Activated CD4-positive, alpha-beta T cell treated with anti-CD3 and anti-CD28 coated beads for 4 hours (primary cell): ENCODE measurements at places on chromosomes 12 and 14.
A peak's percentile ranks its signal among the peaks of the same experiment; 100 is the strongest.

- DNase-seq, result no peak
Measured at GRCh38 chr12:47554046-47554653, 151.7 kb downstream of the RPAP3 start.

DNA sequence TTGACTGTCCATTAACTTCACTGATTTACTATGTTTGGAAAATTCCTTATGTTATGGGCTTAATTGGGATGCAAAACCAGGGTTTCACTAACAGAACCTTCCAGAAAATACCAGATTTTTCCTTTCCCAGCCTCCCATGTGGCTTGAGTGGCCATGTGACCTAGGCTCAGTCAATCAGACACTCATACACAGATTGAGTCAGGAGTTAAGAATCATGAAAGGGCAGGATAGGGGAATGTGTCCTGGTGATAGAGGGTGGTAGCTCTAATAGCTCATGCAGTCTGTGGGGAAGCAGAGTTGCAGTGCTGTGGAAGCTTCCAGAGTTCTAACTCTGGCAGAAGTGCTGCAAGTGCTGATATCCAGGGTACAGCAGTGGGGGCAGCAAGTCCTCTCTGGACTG, 134.1 kb upstream of the IFNG-AS1 start:
- no peak for DNase-seq

- DNase-seq, result no peak
Measured at GRCh38 chr12:3032770-3033538, 44.2 kb upstream of the TSPAN9 start.

GRCh38 chr12:109483346-109483745, 5.9 kb downstream of the UBE3B start:
- DNase-seq, result no peak

DNA sequence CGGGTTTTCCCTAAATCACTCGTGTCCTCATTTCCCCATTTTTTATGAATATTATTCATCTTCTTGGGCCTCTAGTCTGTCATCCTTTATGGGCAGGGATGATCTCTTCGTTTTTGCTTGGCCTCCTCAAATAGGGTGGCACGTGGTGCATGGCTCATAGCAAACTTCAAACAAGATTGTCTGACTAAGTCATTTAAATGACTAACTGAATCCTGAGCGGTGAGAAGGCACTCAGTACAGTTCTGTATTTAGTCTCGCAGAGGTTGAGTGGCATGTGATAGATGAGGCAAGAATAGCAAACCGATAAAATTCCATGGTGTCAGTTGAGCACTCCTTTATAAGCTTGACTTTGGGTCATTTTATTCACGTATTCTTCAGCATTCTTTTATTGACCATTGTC, 5.7 kb upstream of the JDP2 start:
- no peak for DNase-seq

DNA sequence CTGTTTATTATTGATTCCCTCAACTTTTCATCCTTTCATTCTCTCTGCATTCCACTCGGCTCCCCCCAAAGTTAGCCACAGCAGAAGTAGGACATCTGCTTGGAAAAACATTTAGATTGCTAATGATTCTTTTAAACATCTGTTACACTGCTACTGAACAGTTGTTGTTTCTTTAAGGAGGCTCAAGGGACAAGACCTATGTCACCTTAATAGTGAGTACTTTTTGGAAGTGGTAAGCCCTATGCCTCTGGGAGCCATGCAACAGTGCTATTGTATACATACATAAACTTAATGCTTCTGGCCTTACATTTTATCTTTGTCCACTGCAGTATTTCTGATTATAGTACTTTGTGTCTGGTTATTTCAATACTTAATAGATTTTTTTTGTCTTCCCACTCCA, 628.2 kb upstream of the FOXG1 start:
- DNase-seq, result no peak

GRCh38 chr12:14614704-14615121, 47.0 kb upstream of the PLBD1 start:
- no peak for DNase-seq

- no peak for DNase-seq
Measured at GRCh38 chr14:54739514-54739913, 163.1 kb downstream of the GCH1 start.

- DNase-seq, result no peak
Measured at GRCh38 chr12:110763583-110763982, 20.9 kb upstream of the PPP1CC start.

DNA sequence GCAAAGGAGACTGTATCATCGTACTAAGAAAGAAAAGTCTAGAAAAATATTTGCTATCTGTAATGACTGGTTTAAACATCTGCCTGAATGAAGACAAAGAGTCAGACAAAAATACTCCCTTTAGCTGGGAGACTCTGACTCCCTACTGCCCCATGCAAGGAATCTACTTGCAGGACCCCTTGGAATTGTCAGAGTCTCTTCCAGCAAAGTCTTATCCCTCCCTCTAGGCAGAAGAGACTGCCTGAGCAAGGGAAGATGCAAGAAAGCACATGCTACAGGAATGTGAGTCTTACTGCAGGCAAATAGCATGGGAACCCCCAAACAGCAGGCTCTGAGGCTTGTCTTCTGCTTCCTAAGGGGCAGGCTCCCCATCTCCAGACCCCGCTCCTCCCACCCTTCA, 154.0 kb downstream of the KCNA5 start:
- DNase-seq, result no peak

GRCh38 chr12:76080729-76081415, 3.6 kb downstream of the NAP1L1 start:
- no peak for DNase-seq

DNA sequence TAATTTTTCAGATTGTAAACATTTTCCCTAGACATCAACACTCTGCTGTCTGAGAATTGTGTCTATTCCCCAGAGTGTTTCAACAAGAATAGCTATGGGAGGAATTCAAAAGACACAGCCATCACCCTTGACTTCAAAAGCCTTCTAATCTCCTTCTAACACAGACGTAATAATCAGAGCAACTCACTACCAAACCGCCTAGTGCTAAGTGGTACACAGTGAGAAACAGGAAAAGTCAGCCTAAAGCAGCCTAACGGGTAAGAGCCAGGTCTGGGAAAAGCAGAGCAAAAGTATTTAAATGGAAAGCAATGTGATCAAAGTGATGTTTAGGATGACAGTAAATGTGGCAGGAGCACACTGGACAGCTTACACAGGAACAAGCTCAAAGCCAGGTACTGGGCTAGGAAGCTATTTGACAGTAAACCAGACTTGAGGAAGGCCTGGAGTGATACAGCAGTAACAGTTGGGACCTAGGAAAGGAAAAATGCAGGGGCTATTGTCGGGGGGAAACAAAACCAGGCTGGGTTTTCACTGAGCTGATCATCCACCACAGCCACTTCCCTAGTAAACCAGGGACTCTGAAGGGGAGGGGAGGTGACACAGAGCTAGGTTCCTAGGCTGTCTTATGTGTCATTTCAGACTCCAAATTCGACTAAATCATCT, 29.4 kb downstream of the CORO1C start:
- no peak for DNase-seq

- no peak for DNase-seq
Measured at GRCh38 chr12:88957358-88957757, 377.1 kb upstream of the KITLG start.

- no peak for DNase-seq
Measured at GRCh38 chr12:76704693-76705092, 59.2 kb upstream of the ZDHHC17 start.

GRCh38 chr12:50564237-50564947, 59.6 kb downstream of the DIP2B start:
- DNase-seq, result no peak

GRCh38 chr12:131641315-131641714, 69.6 kb upstream of the SFSWAP start:
- no peak for DNase-seq

- no peak for DNase-seq
Measured at GRCh38 chr14:56959869-56960268, 149.6 kb upstream of the OTX2 start.

- DNase-seq, result peak; percentile 51
Measured at GRCh38 chr12:14664434-14665023, 31.9 kb downstream of the GUCY2C start.

GRCh38 chr12:107127482-107128430, 34.4 kb upstream of the CRY1 start:
- no peak for DNase-seq

DNA sequence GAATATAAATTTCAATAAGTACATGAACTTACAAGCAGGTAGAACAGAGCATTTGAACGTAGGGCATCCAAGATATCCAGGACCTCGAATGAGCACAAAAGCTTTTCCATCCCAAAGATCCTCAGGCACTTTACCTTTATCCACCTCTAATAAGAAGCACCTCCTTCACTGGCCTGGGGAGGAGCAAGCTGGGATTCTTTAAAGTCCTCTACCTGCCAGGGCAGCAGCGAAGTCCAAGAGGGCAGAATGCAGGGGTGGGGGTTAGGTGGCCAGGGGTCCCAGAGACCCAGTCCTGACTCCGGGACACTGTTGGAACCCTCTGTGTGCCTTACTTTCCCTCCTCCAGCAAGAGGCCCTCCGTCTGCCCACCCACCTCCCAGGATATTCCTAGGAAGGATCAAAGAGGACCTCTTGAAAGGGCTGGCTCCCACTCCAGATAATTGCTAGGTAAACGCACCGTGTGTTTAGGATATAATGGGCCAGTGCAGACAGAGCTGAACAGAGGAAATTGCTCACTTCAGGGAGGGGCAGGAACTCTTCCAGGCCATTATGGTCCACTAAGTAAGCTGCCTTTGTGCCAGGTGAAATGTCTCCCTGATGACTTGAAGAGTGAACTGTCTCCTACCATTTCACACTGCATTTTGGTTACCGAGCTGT, 68.1 kb downstream of the TTC9 start:
- no peak for DNase-seq

- DNase-seq, result no peak
Measured at GRCh38 chr14:23514644-23514957, 37.0 kb downstream of the ZFHX2 start.

- DNase-seq, result no peak
Measured at GRCh38 chr12:55760663-55761062, 17.7 kb downstream of the GDF11 start.

- no peak for DNase-seq
Measured at GRCh38 chr14:102955636-102956408, 33.4 kb downstream of the AMN start.

- no peak for DNase-seq
Measured at GRCh38 chr14:95765051-95765450, 51.1 kb upstream of the TCL1A start.

GRCh38 chr12:132327336-132328171, 1.8 kb downstream of the GALNT9 start:
- DNase-seq, result peak; percentile 59

DNA sequence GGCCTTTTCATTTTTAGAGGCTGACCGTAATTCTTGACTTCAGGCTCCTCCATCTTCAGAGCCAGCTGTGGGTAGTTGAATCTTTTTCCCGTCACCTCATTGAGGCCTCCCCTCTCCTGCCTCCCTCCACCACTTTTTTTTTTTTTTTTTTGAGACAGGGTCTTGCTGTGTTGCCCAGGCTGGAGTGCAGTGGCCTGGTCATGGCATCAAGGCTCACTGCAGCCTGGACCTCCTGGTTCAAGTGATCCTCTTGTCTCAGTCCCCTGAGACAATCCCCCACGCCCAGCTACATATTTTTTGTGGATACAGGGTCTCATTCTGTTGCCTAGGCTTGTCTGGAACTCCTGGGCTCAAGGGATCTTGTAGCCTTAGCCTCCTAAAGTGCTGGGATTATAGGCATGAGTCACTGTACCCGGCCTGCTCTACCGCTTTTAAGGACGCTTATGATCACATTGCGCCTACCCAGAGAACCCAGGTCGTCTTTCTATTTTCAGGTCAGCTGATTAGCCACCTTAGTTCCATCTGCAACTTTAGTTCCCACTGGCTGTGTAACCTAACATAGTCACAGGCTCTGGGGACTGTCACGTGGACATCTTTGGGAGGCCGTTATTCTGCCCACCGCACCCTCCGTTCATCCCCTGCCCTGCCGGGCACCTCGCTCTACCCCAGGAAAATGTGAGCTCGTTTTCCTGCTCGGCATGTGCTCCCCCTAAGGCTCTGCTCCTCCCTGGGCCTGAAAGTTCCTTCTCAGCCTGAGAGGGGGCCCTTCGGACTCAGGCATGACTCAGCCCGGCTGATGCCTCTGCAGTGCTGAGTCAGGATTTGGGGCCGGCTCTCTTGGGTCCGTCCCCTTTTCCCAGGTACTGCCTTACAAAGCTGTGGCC, 13.4 kb downstream of the TNFAIP2 start:
- no peak for DNase-seq

- DNase-seq, result no peak
Measured at GRCh38 chr12:29220632-29221336, 71.7 kb downstream of the FAR2 start.

GRCh38 chr14:87080146-87080545, 912.8 kb downstream of the GALC start:
- DNase-seq, result no peak

GRCh38 chr14:74064883-74065282, 19.4 kb downstream of the ALDH6A1 start:
- DNase-seq, result no peak

- no peak for DNase-seq
Measured at GRCh38 chr12:11785712-11786111, 136.2 kb downstream of the ETV6 start.

GRCh38 chr12:65602253-65602609, 222.1 kb upstream of the HMGA2 start:
- DNase-seq, result no peak

DNA sequence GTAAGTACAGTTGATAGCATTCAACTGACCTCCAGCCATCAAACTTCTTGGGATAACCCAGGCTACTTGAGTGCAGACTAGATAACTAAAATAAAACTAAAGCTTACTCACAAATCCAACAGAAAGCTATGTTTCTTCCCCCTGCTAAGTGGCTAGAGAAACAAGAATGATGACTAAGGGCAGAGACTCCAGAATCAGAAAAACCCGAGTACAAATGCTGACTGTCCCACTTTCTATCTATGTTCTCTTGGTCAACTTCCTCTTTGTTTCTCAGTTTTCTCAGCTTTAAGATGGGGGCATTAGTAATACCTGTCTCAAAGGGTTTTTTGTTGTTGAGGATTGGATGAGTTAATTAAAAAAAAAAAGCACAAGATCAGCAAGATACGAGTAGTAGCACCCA, 6.1 kb upstream of the NUAK1 start:
- no peak for DNase-seq

DNA sequence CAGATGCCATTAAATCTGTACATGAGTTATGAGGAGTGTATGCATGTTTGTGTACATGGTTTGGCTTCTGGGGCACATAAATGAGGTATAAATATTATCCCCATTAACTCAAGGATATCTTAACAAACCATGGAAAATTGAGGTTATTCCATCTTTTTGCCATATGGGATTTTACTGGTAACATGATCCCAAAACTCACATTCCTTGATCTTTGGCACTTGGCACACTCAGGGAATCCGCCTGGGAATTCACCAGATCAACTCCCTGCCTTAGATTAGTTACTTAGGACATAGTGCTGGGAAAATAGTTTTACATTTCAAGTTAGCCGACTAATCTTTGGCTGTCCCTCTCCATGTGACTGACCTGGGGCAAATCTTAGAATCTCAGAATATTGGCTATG, 16.9 kb downstream of the CDKN1B start:
- DNase-seq, result no peak

DNA sequence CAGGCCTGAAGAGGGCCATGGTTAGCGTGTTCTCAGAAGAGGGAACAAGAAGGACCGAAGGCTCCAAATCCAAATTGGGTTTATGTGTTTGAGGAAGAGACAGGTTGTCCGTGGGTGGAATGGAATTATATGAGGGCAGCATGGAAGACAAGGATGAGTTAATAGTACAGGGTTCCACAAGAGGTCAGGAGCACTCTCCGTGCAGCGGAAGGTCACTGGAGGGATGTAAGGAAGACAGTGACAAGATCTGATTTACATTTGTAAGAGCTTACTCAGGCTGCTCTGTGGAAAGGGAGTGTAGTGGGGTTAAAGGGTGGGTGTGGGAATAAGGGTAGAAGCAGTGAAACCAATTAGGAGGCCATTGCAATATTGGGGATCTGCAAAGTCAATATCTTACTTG, 97.0 kb downstream of the TPH2 start:
- no peak for DNase-seq
